ENCODE measurements at places on chromosomes 5 and 9. TPM values are rescaled to one million over a fixed set of nuclear protein-coding genes. Genes with fewer than 3 reads are reported as not detected.
A peak's percentile ranks its signal among the peaks of the same experiment; 100 is the strongest.

DNA sequence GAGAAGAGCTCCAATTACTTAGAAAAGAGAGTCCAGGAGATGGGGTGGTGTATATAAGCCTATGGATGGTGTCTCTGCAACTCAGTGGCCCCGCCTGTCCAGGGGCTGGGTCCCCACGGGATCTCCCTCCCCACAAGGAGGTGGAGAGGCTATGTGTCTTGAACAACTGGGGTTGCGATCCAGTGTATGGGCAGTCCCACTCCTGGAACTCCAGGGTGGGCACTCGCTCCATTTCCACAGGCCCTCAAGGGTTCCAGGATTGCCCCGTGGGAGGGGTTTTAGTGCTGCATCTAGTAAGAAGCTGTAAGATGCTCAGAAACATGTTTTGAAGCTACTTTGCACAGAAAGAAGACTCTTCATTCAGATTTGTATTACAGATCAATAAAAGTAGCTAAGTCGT is 558 bp upstream of the SMAD5 start:
- DNase-seq: no peak

- DNase-seq: no peak
Measured at GRCh38 chr9:128393970-128394369, 22.8 kb downstream of the URM1 start.

DNA sequence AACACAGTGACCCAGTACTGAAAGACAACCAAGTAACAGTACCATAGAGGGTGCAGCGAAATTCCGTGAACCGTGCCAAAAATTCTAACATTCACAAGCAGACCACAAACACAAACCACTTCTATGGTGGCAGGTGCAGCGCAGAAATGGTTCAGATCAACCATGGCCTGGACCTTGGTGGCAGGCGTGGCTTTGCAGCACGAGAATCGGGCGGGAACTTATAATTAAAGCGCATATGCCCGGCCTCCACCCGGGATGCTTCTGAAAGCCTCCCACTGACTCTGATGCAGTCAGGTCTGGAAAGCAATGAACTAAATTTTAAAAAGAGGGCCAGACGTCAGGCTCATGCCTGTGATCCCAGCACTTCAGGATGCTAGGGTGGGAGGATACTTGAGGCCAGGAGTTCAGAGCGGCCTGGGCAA is 68.0 kb upstream of the TBC1D9B start:
- DNase-seq: no peak

DNA sequence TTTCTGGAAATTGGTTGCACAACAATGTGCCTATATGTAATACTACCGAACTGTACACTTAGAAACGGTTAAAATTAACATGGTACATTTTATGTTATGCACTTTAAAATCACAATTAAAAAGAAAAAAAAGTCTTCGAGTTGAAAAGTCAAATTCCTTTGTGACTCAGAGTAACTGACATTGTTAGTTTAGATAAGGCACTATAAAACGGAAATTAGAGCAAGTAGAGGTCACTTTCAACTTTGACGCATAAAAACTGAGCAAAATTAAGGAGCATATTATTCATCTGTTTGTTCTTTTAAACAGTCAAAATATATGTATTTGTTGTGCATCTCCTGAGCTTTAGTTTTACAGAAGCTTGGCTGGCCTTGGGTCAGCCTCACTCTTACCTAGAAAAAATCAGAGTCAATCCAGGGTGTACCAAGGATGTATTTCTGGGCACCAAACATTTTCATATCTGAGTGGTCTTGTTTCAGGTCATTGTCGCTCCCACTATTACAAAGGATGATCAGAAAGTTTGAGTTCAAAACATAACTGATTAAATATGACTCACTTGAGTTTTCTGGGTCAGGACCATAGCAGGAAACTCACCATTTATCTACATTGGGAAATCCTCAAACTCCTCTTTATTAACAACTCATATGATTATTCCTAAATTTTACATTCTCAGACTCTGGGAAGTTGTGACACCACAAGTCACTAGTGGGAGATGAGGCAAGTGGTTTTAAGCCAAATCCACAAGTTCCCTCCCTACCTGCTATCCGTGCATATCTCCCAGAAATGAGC is 160.6 kb downstream of the CCDC192 start:
- DNase-seq: no peak

GRCh38 chr5:40736103-40736875 is 19.5 kb downstream of the TTC33 start:
- DNase-seq: peak; percentile 26

- no peak for DNase-seq
Measured at GRCh38 chr9:77598524-77598923, 49.6 kb downstream of the GNA14 start.

GRCh38 chr5:180390441-180391190 is 37.5 kb upstream of the GFPT2 start:
- no peak for DNase-seq

Gene ADGRV1
- 2.3 TPM for total RNA-seq

Measured in epithelial cell of proximal tubule (primary cell).